GM23248 (cell line): ENCODE measurements at places on chromosomes 1 and 21. TPM values are rescaled to one million over a fixed set of nuclear protein-coding genes. Genes with fewer than 3 reads are reported as not detected.

Gene GPR153
- 8.0 and 8.6 TPM in 2 replicates for total RNA-seq

Gene SLC50A1
- 33.4 and 34.1 TPM in 2 replicates for total RNA-seq

Gene KRTAP13-2
- total RNA-seq = not detected in 2 replicates

Gene KCNN3
- not detected in 2 replicates for total RNA-seq

Gene ITLN2
- total RNA-seq = not detected in 2 replicates

DNA sequence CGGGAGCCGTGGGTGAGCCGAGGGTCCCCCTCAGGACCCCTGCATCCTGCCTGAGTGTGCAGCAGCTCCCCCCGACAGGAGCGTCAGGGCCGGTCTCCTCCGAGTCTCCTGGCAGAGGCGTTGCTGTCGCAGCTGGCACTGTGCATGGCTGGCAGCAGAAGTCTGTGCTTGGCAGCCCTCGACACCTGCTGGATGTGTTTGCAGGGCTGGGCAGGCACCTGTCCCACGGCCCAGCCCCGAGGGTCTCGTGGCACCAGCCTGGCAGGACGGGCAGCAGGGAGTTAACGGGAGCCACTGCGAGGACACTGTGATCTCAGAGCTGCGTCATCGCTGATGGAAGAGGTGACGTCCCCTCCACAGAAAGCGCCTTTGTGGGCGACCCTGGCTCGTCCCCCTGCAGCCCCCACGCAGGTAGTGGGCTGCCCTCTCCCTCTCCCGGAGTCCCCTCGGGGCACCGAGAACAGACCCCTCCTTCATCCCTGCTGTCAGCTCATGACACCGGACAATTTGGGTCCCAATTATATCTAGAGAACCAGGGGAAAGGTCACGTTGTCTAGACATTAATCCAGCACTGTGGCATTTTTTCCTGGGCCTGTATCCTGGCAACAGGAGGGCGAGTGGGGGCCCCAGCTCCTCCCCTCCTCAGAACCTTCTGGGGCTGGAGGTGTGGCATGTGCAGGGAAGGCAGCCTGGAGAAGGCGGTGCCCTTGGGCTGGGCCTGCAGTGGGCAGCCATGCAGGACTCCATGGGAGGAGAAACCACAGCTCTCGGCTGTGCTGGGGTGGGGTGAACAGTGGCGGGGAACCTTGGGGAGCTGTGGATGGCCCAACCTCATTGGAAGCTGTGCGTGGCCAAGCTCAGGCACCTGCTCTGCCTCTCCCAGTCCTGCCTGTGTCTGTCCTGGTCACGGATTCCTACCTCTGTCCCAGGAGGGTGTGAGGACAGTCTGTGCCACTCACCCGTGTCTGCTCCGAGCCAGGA lies 15.4 kb downstream of the COL18A1 start:
- H3K27me3 ChIP-seq = no peaks in the 10 kb centered on the region
- no peak overlapping the region for H3K4me3 ChIP-seq
- DNase-seq = no peak

DNA sequence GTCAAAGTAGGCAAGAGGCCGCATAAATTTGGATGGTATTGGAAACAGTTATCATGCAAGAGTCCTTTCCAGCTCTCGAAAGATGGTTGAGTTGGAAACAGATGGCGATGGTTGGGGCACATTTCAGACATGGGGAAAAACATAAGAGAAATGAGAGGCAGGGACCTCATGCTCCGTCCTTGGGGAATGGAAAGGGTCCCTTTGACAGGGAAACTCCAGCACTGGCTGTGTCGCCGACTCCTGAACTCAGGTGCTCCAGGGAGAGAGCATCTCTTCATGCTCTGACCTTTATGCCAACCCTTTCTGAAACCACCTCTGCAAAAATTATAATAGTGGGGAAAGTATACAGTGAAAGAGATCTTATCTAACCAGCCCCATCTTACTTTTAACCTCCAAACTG lies 36.8 kb upstream of the COL6A2 start:
- H3K27ac ChIP-seq = peak overlapping the region; percentile 96
- H3K4me3 ChIP-seq = no peak overlapping the region
- H3K36me3 ChIP-seq = no peaks in the 10 kb centered on the region
- DNase-seq = no peak

DNA sequence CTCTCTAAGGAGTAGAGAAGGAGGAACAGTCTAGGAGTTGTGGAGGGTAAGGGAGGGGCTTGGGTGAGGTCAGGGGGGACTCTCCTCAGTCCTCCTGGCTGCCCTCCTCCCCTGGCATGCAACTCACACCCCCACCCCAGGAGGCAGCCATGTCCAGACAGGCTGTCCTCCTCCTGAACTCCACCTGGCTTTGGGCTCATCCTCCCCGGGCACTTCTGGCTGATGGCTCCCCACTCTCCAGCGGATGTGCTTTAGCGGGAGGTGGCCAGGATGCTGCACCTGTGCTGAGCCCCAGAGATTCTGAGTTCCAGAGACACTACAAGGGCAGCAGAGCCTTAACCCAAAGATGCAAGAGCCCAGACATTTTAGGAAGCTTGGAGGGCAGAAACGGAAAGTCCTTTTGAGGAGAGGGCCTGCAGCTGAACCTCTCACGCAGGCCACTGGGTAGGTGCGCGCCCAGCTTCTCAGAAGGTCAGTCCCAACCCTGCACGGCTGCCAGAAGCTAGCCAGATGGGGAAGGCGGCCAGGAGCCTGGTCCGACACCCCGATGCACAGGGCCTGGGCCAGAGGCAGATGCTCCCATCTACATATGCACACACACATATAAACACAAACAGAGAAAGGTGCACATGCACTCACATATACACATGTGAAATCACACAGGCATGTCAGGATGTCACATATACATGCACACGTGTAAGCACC lies 83.4 kb downstream of the PDE9A start:
- 0 out of 2 replicates have a peak, but pooled peaks cover 3% of the 10 kb centered on the region for H3K4me1 ChIP-seq
- H3K27me3 ChIP-seq = peaks cover 41% of the 10 kb centered on the region
- H3K27ac ChIP-seq = no peak overlapping the region
- H3K4me3 ChIP-seq = no peak overlapping the region
- no peak for DNase-seq
- H3K36me3 ChIP-seq = no peaks in the 10 kb centered on the region

GRCh38 chr1:40980068-40980452 lies 564 bp downstream of the CTPS1 start:
- H3K27ac ChIP-seq = peak overlapping the region; percentile 87
- no peak for DNase-seq
- peaks cover 45% of the 10 kb centered on the region for H3K4me1 ChIP-seq
- peak overlapping the region; percentile 84 for H3K4me3 ChIP-seq
- H3K36me3 ChIP-seq = peaks cover 6% of the 10 kb centered on the region

GRCh38 chr1:157566484-157567300 lies 14.4 kb upstream of the FCRL5 start:
- H3K27me3 ChIP-seq = peaks cover 4% of the 10 kb centered on the region; the same call in 1 of the 2 replicates
- H3K27ac ChIP-seq = no peak overlapping the region
- H3K36me3 ChIP-seq = no peaks in the 10 kb centered on the region
- DNase-seq = no peak
- H3K4me3 ChIP-seq = no peak overlapping the region
- H3K4me1 ChIP-seq = no peaks in the 10 kb centered on the region

GRCh38 chr1:198734323-198735008 lies 95.6 kb downstream of the PTPRC start:
- no peaks in the 10 kb centered on the region for H3K36me3 ChIP-seq
- DNase-seq = no peak
- no peak overlapping the region for H3K27ac ChIP-seq
- H3K4me1 ChIP-seq = no peaks in the 10 kb centered on the region; the same call in 1 of the 2 replicates

DNA sequence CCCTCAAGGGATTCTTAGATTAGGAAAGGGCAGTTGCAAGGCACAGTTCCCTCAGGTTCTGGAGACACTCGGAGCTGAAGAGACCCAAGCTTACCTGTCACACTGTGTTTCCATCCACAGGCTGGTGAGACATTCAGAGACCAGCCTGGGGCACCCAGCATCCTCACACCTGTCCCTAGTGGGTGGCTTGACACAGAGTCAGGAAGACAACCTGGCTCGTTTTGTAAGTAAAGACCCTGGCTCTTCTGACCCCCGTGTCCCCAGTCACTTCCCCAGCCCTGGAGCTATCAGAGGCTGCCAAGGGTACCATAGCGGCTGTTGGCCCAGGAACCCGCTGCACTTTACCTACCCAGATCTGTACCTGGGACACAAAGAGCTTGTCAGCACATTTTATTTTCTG lies 409.8 kb downstream of the MATN1 start:
- no peak for DNase-seq
- peaks cover 3% of the 10 kb centered on the region; the same call in 1 of the 2 replicates for H3K27me3 ChIP-seq
- H3K36me3 ChIP-seq = no peaks in the 10 kb centered on the region
- H3K27ac ChIP-seq = no peak overlapping the region
- H3K4me1 ChIP-seq = no peaks in the 10 kb centered on the region
- H3K4me3 ChIP-seq = no peak overlapping the region

DNA sequence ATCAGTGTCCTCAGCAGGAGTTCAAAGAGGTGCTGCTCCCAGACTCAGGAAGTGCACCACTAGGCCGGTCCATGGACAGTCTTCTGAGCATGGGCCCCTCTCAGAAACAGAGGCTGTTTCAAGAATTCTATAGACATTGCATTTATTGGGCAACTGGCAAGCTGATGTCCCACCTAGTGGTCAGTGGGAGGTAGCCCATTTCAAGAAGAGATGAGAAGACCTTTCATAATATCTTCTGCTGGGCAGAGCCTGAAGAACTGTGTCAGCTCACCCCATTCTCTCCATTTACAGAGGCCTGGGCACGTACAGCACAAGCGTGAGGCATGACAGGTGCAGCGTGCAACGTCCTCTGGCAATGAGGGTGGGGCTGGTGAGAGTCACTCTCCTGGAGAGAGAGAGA lies 216.0 kb downstream of the DYRK1A start:
- DNase-seq = peak; percentile 64
- H3K27me3 ChIP-seq = no peaks in the 10 kb centered on the region
- no peaks in the 10 kb centered on the region for H3K36me3 ChIP-seq
- H3K4me3 ChIP-seq = no peak overlapping the region
- no peaks in the 10 kb centered on the region for H3K4me1 ChIP-seq
- no peak overlapping the region for H3K27ac ChIP-seq

DNA sequence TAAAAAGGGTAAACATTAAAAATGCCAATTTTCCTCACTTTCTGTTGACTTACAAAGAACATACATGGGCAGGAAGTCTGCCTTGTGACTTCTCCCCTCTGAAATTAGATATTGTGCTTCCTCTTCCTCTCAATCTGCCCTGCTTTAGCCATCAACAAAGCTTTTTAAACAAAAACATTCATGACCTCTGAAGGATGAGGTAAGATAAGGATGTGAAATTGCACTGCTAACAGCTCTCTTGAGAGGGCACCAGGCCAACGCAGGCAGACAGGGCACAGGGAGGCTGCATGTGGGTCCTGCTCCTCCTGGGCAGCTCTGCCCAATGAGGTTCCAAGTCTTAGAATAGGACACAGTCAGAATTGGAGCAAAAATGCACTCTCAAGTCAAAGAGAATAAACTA lies 62.1 kb downstream of the DEGS1 start:
- H3K4me3 ChIP-seq = no peak overlapping the region
- 0 out of 2 replicates have a peak, but pooled peaks cover 9% of the 10 kb centered on the region for H3K36me3 ChIP-seq
- no peaks in the 10 kb centered on the region for H3K27me3 ChIP-seq
- DNase-seq = no peak
